ELF-1 (cell line): ENCODE measurements at places on chromosomes 3 and 15.

GRCh38 chr3:37582086-37582485 is 279.6 kb upstream of the CTDSPL start:
- no peak for DNase-seq

DNA sequence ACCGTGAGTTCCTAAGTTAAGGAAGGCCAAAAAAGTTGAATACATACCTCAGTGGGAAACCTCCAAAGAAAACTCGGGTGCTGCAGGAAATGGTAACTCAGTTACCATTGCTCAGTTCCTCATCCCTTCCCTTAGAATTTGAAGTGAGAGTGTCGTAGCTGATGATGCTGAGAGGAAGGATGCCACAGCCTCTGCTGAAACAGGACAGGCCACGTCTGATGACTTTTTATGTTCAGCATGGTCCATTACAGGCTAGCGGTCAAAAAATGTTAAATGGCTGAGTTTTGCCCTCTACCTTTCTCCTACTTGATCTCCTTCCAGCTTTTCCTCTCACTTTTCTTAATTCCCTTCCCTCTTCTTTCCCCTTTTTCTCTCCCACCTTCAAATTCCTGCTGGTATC is 135.5 kb downstream of the GHSR start:
- no peak for DNase-seq

GRCh38 chr3:14156201-14156600 is 22.2 kb downstream of the XPC start:
- no peak for DNase-seq

DNA sequence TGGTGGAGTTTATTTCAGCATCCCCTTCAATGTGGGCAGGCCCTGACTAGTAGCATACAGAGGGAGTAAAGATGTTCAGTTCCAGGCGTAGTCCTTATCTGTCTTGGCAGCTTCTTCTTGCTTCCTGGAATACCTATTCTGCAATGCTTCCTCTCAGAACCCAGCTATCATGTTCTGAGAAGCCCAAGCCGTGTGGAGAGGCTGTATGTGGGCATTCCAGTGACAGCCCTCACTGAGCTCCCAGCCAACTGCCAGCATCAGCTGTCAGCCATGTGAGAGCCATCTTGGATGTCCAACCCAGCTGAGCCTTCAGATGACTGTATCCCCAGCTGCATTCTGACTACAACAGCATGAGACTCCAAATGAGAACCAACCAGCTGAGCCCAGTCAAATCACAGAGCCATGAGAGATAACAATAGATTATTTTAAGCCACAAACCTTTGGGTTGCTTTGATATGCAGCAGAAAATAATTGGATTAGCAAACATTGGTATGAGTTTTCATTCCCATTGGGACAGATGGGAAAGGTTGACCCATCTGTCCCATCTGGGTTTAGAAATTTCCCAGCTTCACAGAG is 8.4 kb upstream of the CMTM7 start:
- DNase-seq = no peak

GRCh38 chr3:13515786-13516759 is 32.9 kb upstream of the FBLN2 start:
- no peak for DNase-seq

DNA sequence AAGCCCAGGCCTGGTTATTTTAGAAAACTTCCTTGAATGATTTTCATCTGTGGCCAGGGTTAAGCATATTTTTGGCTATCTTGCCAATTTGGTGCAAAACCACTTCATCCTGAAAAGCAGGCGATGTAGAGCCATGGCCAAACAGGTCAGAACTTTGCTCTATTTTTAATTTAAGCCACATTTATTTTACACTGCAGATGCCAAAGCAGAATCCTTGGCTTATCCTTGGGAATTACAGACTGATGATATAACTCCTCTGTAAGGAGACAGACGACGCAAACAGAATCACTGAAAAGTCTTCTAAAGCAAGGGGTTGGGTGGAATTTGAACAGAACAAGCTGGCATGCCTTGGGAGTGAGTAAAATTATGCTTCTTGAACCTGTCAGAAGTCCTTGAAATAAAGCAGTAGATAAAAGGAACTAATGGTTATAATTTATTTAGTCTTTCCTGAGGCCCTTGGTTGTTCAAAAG is 121.9 kb downstream of the CHST2 start:
- no peak for DNase-seq

DNA sequence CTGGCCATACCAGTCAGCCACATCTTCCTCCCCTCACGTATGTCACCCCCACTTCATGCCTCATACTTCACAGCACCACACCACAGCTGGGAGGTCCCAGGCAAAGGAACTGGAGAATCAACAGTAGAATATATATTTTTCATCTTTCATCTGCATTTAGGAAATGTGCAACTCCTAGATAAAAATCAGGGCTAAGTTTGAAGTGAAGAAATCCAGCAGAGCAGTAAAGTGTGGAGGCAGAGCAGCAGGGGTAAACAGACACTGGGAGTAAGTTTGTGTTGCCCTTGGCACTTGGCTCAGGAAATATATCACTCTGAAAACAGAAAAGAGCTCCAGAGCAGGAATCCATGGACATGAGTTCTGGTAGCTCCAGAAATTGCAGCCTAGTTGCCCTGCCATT is 2.8 kb upstream of the HERC1 start:
- DNase-seq = no peak

GRCh38 chr15:74405823-74406222 is 27.9 kb downstream of the SEMA7A start:
- no peak for DNase-seq

DNA sequence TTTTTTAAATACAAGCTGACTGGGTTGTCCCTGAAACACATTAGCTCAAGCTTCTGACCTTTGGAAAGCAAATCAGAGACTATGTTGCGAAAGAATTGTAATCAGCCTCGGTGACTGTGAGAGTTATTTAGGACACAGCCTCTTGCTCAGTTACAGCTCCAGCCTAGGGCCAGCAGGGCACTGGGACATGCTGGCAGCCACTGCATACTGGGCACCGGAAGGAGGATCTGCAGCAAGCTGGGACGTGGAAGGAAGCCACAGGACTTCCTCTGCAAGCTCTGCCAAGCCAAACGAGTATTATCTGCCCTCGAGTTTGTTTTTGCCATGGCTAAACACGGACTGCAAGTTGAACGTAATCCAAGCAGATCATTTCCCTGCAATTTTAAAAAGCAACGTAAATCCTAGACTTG is 24.4 kb upstream of the COPG1 start:
- DNase-seq = no peak

DNA sequence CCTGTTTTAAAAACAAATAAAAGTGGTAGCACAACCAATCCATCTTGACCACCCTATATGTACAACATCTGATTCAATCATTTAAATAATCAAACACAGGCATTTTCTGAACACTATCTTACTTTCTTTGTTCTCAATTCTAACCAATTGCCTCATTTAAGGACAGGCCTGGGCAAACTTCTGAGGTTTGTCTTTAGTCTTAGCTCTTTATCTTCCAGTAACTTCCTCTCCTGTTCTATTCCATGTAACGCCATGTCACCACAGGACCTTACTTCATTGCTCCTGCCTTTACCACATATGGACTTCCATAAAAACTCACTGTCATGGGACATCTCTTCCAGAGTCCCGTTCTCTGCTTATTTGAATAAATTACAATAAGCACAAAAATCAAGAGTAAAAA is 14.9 kb downstream of the HDGFL3 start:
- no peak for DNase-seq

GRCh38 chr3:69888040-69888942 is 111.2 kb upstream of the SAMMSON start:
- DNase-seq = no peak

DNA sequence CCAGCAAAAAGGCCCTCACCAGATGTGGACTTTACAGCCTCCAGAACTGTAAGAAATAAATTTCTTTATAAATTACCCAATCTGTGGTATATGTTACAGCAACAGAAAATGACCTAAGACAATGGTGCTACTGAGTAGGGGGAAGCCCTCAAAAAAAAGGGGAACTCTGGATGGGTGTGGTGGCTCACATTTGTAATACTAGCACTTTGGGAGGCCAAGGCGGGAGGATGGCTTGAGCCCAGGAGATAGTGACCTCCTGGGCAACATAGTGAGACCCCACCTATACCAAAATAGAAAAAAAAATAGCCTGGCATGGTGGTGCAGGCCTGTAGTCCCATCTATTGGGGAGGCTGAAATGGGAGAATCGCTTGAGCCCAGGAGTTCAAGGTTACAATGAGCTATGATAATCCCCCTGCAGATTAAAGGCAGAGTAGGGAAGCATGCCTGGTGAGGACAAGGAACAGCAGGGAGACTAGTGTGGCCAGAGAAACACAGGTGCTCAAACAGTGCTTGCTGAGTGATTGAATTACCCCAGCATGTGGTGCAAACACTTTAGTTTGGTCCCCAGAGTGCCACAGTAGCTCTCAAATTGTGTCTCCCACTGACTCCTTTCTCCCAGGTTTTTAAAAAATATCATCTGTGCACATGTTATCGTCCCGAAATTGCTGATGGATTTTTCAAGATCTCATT is 13.9 kb upstream of the USP3 start:
- DNase-seq = no peak

- DNase-seq = no peak
These were observed 92.1 kb downstream of the DTWD1 start for GRCh38 chr15:49712846-49713450.

- DNase-seq = no peak
These were observed 351.5 kb upstream of the TPM1 start for GRCh38 chr15:62691008-62691407.

- peak; percentile 87 for DNase-seq
These were observed 2.6 kb upstream of the RBM15B start for GRCh38 chr3:51388286-51389029.

DNA sequence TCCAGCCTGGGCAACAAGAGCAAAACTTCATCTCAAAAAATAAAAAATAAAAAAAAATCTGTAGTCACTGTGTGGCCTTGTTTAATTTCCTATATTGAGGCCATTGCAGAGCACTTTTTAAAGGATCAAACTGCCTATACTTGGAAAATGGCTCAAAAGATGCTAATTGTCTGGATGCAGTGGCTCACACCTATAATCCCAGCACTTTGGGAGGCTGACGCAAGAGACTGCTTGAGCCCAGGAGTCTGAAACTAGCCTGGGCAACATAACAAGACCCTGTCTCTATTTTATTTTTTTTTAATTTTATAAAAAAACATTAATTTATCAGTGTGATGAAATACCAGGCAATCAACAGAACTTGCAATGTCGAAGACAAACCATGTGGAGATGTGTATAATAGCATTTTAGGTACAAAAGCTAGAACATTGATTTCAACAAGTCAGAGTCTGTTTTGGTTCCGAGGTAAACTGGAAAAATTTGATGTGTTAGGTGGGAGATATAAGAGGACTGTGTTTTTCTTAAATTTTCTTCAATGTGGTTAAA is 47.0 kb upstream of the SETD2 start:
- no peak for DNase-seq

DNA sequence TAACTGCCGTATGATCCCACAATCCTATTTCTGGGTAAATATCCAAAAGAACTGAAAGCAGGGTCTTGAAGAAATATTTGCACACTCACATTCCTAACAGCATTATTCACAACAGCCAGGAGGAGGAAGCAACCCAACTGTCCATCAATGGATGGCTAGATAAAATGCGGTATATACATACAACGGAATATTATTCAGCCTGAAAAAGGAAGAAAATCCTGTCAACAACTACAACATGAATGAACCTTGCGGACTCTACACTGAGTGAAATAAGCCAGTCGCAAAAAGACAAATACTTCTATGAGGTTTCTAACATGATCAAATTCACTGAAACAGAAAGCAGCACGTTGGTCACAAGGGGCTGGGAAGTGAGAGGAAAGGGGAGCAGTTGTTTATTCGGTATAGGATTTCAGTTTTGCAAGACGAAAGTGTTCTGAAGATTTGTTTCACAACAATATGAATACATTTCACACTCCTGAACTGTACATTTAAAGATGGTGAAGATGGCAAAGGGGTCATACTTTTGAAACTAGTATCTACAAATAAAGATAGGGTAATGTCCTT is 6.2 kb downstream of the DLG1 start:
- no peak for DNase-seq

DNA sequence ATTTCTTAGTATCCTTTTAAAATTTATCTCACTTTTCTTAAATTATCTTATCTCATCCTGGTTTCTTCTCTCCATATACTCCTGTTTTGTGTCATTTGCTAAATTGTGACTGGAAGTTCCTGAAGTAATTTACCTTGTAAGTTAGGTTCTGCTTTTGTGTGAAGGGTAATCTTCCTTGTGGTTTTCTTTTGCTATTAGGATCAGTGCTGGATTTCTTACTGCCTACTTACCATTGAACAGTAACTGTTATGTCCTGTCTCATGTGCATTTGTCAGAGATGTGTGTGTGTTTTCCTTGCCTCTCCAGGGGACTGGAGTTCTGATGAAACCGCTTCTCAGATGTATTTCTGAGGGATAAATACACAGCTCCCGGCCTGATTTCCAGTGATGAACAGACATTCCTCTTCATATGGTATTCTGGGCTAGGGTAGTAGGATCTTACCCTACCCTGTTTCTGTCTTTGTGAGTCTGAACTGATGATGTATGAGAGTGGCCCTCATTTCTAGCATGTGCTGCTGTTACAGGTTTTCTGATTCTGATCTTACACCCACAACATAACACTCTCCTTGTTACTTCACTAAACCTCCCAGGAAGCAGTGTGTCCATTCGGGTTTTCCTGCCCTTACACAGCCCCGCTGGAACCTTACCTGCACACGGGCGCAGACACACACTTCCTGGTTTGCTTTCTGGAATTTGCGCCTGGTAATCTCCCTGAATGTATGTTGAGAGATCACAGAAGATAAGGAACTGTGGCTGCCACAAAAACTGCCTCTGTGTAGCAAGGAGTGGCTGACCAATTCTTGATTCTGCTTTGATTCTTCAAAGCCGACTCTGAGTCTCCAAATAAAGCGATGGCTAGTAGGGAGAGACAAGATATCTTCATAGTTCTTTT is 14.7 kb downstream of the PAK2 start:
- peak; percentile 22 for DNase-seq
